ENCODE measurements at places on chromosomes 5 and 9.

- no peak for DNase-seq
Observed at GRCh38 chr5:66779528-66779927, 183.3 kb downstream of the MAST4 start.

GRCh38 chr9:94900222-94901018 lies 173.9 kb downstream of the AOPEP start:
- no peak for DNase-seq

GRCh38 chr9:121860213-121860612 lies 208.8 kb downstream of the DAB2IP start:
- no peak for DNase-seq

GRCh38 chr5:94314460-94315131 lies 303.8 kb downstream of the KIAA0825 start:
- DNase-seq = no peak

DNA sequence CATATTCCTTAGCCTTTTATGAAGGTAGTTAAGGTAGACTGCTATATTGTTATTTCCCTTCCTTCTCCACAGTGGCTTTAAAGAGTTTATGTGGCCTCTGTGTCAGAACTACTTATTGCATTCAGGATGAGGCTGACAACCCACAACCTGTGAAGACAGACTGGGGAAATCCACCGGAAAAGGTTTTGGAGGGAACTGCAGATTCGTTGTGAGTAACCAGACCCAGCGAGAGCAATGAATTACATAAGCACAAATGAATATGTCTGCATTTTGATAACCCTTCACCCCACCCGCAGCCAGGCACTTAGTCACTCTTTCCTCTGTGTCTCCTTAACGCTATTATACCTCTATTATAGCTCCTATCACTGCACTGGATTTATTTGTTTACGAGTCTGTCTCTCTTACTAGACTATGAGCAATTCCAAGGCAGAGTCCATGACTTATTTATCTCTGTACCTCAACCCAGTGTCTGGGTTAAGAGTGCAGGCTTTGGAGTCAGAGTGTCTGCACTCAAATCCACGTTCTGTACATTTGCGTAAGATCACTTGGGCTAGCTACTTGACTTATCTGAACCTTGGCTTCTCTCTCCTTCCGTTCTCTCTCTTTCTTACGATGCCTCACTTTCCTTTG lies 19.2 kb downstream of the KCTD16 start:
- DNase-seq = no peak

GRCh38 chr9:13860946-13861640 lies 452.8 kb downstream of the NFIB start:
- no peak for DNase-seq

DNA sequence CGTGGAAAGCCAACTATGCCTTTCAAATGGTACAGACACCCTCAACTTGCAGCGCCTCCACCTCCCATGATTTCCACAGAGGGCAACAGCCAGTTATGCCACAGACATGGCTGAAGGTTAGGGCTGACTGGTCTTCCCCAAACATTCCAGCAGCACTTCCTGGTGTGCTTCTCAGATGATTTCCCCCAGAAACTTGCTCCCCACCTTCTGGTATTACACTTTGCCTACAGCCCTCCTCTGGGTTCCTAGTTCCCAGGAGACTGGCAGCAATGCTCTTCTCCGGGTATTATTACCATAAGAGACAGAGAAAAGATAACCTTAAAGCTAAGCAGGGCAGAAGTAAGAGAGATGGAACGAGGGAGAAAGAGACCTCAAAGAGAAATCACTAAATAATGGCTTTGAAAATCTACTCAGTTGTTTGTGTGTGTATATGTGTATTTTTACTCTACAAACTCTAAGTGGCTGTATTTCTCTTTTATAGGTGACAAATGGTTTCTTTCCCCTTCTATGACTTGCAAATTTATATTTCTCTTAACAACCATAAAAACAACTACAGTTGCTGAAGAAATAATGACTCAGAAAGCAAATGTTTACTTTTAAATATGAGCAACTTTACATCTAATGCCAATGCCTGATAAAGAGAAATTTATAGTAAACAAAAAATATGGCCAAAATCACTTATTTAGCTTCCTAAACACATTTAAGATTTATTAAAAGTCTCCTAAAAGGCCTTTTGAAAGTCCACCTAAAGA lies 133.8 kb downstream of the PDE4D start:
- no peak for DNase-seq

GRCh38 chr9:16150501-16150900 lies 597.7 kb downstream of the CCDC171 start:
- DNase-seq = no peak

DNA sequence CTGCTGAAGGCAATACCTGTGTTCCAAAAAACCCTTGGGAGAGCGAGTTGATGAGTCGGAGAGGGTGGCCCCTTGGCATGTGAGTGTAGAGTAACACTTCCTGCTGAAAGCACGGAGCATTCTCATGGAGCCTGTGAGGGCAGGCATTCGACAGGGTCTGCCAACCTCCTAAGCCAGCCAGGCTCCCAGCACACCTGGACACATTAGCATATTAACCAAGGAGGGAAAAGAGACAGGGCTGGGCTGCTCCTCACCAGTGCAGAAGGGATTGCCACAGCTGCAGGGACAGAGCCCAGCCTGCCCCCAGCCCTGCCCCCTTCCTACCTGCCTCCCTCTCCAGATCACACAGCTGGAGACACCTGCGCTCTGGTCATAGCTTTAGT lies 46.4 kb upstream of the SEMA4D start:
- no peak for DNase-seq

GRCh38 chr5:32428426-32428825 lies 16.1 kb downstream of the ZFR start:
- DNase-seq = no peak

- DNase-seq = no peak
Observed at GRCh38 chr5:10064546-10065195, 185.0 kb downstream of the ATPSCKMT start.
